ENCODE measurements at places on chromosomes 7 and 10. TPM values are rescaled to one million over a fixed set of nuclear protein-coding genes. Genes with fewer than 3 reads are reported as not detected.

- no peak for DNase-seq
Measured at GRCh38 chr10:4512671-4513240, 313.3 kb upstream of the AKR1E2 start.

Gene H2BK1
- total RNA-seq = not detected

DNA sequence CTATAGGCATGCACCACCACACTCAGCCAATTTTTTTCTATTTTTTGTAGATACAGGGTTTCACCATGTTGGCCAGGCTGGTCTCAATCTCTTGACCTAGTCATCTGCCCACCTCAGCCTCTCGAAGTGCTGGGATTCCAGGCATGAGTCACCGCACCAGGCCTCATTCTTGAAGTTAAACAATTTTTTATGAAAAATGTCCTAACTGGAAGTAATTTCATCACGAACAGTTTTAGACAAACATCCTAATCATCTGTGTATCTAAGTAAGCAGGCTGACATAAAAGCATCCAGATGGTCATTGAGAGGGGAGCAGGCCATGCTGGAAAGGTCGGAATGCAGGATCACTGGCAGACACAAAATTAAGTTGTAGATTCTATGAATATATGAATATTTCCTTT, 269.1 kb downstream of the ZMYND11 start:
- DNase-seq = no peak

GRCh38 chr10:78559661-78560340, 509.0 kb upstream of the ZMIZ1 start:
- DNase-seq = no peak

DNA sequence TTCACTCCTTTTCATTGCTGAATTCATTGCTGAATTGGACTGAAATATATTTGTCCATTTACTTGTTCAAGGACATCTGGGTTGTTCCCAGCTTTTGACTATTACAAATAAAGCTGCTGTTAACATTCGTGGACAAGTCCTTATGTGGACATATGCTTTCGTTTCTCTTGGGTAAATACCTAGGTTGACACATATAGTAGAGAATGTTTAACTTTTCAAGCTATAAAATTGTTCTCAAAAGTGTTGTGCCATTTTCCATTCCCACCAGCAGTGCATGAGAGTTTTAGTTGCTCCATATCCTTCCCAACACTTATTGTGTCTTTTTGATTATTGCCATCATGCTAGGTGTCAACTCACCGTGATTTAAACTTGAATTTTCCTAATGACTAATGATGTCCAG, 17.5 kb upstream of the CPVL start:
- no peak for DNase-seq

- no peak for DNase-seq
Measured at GRCh38 chr10:44411251-44411650, 26.4 kb upstream of the CXCL12 start.

- DNase-seq = no peak
Measured at GRCh38 chr10:120011359-120012130, 119.0 kb downstream of the SEC23IP start.

GRCh38 chr10:102492344-102492939, 10.1 kb downstream of the ACTR1A start:
- DNase-seq = no peak

Gene RNF148
- total RNA-seq = 2.2 TPM

Gene HOXA3
- 33.2 TPM for total RNA-seq

DNA sequence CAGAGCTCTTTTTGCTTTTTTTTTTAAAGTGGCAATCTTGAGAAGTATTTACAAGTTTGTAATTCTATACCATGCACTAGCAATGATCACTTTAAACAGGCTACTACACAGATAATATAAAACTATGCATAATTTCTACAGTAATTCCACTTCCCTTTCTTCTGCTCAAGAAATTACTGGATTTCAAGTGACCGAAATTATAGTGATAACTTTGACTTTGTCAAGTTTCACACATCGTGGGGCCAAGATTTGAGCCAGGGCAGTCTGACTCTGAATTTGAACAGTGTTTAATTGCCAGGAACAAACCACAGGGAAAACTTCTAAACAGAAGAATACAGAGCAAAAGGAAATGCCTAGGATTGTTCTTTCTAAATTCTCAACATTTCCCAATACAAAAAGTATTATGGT, 288.3 kb upstream of the MKLN1 start:
- no peak for DNase-seq

Gene GRM8
- not detected for total RNA-seq

DNA sequence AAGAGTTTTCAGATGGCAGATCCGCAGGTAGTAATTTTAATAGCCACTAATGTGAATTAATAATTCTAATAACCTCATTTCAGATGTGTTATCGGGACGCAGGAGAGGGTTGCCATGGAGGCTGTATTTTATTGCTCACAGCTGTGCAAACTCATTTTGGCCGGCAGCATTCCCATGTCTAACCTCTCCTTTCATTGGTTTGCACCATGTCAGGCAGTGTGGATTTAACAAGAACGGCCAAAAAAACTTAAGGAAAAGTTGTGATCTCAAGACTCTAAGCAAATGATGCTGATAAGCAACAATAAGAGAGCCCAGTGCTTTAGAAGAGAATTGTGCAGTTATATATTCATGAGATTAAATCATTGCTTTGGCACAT, 88.7 kb upstream of the NRP1 start:
- DNase-seq = no peak

Gene TMEM130
- 0.65 TPM for total RNA-seq

- no peak for DNase-seq
Measured at GRCh38 chr7:101985057-101985902, 167.9 kb downstream of the CUX1 start.

- DNase-seq = no peak
Measured at GRCh38 chr10:69237528-69238159, 17.5 kb downstream of the HKDC1 start.

DNA sequence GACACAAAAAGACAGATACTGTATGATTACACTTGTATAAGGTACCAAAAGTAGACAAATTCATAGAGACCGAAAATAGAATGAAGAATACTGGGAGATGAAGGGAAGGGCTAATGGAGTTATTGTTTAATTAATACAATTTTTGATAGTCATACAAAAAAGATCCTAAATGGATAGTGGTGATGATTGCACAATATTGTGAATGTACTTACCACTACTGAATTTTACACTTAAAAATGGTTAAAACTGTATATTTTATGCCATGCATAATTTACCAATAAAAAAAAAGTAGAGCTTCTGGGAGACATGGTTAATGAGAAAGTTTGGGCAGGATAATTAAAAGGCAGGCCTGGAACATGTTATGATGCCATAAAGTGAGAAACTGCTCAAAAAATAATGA, 119.0 kb downstream of the ZPBP start:
- no peak for DNase-seq
